ENCODE measurements at places on chromosomes 6 and 20.

DNA sequence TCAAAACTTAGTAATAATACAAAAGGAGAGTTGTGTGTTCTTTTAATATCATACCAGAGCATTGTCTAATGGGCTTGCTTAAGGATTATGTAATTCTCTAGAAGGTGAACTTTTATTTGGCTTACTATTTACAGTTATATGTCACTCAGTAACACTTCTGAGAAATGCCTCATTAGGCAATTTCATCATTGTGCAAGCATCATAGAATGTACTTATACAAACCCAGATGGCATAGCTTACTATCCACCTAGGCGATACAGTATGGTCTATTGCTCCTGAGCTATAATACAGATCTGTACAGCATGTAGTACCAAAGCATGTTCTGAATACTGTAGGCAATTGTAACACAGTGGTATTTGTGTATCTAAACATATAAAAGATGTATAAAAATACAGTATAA, 340.1 kb downstream of the PHF3 start:
- DNase-seq = no peak

DNA sequence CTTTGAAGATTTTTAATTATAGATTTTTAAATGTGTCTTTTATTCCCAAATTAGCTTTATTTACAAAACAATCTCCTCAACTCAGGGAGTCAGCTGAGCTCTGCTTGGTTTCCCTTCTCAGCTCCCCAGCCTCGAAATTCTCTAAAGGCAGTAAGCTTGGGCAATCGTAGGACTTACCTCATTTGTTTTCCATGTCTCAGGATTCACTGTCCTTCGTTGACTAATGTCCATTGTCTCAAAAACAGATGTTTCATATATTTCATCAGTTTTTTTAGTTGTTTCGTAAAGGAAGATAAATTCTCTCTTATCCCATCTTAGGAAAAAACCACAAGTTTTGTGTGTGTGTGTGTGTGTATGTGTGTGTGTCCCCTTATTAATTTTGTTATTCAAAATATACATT, 102.2 kb upstream of the ADGRF1 start:
- DNase-seq = no peak

DNA sequence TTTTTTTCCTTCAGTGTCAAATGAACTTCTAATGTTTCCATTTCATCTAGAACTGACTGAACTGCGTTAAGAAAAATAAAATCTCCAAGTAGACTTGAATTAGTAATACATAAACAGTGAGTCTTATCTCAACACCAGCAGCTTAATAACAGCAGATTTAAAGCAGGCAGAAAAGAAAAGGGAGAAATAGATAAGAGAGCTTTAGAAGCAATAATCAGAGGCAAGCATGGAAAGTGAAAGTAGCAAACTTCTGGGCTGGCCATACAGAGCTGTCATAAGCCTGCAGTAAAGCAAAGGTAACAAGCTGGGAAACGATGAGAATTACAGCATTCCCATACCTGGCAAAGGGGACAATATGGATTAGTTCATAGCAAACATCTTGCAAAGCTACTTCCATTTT, 16.9 kb upstream of the ANGPT4 start:
- no peak for DNase-seq

DNA sequence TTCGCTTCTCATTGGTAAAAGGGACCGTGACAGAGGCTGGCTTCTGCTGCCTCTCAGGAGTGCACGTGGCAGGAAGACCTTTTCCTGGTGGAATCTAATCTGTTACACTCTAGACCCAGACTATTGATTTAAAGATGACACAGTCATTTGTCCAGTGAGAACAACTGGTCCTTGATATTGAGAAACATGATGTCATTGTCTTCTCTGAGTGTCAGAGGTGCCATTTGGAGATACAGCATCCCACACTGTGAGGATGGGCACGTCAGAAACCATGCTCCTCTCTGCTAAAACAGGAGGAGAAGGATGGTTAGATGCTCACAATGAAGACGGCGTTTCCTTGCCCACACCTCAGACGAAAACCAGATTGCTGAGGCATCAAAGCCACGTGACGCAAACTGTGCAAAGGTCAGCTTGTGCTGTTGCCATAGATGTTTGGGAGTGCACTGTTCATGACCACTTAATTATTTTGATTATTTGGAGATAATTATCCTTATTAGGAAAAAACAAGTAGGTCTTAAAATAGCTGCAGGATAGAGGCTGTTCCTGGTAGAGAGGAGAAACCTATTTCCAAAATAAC, 169.0 kb downstream of the SMOC2 start:
- DNase-seq = no peak

DNA sequence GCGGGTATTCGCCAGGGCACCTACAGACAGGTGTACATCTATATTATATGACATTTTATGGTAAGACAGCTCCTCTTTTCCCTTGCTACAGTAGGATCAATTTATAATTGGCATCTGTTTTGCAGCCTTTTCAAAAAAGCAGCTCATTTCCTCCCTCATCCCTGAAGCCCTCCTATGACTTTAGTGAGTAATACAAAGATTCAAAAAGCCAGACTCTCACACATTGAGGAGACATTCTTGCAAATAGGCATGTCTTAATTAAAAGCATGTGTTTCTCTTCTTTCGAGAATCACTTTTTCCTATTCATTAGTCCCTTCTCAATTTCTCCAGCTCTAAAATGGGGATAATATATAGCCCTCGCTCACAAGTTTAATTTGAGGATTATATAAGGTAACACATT, 283.4 kb downstream of the TBC1D7 start:
- no peak for DNase-seq
